ENCODE measurements at places on chromosomes 6 and 20.

- DNase-seq: no peak
Observed at GRCh38 chr6:108716801-108717791, 131.1 kb upstream of the ARMC2 start.

- no peak for DNase-seq
Observed at GRCh38 chr20:49845060-49845459, 32.4 kb downstream of the SLC9A8 start.

- no peak for DNase-seq
Observed at GRCh38 chr6:100626721-100627120, 162.0 kb upstream of the SIM1 start.

GRCh38 chr20:62160253-62160652, 16.7 kb downstream of the SS18L1 start:
- DNase-seq: no peak

GRCh38 chr20:20293141-20293540, 74.8 kb upstream of the INSM1 start:
- DNase-seq: no peak
